Neural cell (in vitro differentiated cells): ENCODE measurements at places on chromosomes 11 and 22. TPM values are rescaled to one million over a fixed set of nuclear protein-coding genes. Genes with fewer than 3 reads are reported as not detected.

The MUC5B gene
- not detected in 2 replicates for polyA plus RNA-seq

The NCR3LG1 gene
- polyA plus RNA-seq = 2.1 and 3.1 TPM in 2 replicates

The SLC22A25 gene
- polyA plus RNA-seq = not detected in 2 replicates

The SPON1 gene
- polyA plus RNA-seq = 0.66 and 0.74 TPM in 2 replicates

The PKP3 gene
- not detected in 2 replicates for polyA plus RNA-seq

The LGALS12 gene
- not detected in 2 replicates for polyA plus RNA-seq

The SCGB2A2 gene
- not detected in 2 replicates for polyA plus RNA-seq
